ENCODE measurements at places on chromosomes 2 and 18.
A peak's percentile ranks its signal among the peaks of the same experiment; 100 is the strongest.

GRCh38 chr2:47073641-47074040 lies 81.5 kb downstream of the STPG4 start:
- DNase-seq: no peak

DNA sequence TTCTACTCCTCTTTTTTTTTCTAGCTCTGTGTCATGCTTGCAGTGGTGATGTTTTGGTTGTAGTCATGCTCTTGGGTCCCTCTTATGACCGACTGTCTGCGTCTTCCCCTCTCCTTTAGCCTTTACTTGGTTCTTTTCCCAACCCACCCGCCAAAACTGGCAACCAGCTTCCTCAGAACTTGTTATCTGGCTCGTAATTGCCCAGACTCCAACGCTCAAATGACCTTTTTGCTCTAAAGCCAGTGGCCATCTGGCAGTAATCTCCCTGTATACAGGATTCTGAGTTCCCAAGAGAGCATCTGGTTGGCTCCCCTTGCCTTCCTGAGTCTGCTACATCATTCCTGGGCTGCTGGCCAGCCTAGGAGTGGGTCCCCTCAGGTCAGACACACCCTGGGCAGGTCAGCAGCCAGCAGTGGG lies 147.2 kb downstream of the MGAT5 start:
- DNase-seq: no peak

- no peak for DNase-seq
These were observed 361.8 kb upstream of the UBE2E3 start for GRCh38 chr2:180618570-180618969.

GRCh38 chr2:190677255-190677654 lies 28.4 kb downstream of the NAB1 start:
- no peak for DNase-seq

DNA sequence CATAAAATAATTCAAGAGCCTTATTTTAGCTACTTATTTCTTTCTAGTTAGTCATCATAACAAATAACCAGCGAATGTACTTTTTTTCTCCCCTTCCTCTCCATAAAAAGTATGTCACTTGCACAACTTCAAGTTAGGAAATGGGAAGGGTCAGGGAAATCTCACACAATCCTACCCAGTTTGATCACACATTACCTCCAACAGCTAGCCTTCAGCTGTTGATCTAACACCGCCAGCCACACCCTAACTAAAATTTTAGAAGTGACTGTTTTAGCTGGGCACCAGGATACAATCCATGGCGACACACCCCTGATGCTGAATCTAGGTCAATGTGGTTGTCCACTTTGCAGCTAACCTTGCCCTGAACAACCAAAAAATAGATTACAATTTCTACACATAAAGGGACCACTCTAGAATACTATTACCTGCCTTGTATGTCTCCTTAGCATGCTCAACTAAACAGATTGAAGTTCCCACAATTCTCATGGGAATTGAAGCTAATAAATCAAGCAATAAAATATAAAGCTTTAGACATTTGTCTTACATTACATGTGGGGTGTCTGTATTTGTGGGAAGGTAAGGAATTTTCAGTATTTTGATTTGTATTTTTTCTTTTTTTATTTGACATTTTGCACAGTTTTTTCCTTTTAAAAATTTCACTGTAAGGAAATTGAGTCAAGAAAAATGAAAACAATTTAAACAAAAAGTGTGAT lies 7.3 kb upstream of the COL3A1 start:
- DNase-seq: no peak

- DNase-seq: peak; percentile 60
These were observed 935 bp upstream of the RAMP1 start for GRCh38 chr2:237858294-237859081.

- DNase-seq: peak; percentile 24
These were observed 47.1 kb downstream of the SPTBN1 start for GRCh38 chr2:54503192-54503591.

DNA sequence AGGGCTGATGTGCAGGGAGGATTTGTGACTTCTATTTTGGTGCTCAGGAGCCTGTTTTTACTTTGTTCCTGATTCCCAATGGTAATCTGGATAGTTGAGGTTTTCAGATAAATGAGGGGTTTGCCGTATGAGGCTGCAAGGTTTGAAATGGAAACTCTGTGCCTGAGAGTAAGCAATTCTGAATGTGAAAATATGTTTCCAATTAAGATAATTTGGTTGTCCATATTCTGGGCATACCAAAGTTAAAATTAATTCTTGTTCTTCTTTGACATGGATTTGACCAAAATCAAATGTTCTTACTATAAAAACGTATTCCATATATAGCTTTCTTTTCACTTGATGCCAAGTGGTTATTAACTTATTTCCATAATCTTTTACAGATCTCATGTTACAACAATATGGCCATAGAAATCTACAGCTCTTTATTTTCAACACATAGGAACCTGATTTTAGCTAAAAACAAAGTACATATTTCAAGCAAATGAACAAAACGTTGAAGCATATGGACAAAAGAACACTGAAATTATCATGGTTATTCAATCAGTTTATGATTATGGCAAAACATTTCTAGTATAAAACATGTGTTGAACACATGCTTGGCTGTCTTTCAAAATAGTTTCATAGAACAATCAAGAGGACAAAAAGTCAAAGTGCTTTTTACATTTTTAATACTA lies 63.4 kb upstream of the ARHGAP28 start:
- no peak for DNase-seq

DNA sequence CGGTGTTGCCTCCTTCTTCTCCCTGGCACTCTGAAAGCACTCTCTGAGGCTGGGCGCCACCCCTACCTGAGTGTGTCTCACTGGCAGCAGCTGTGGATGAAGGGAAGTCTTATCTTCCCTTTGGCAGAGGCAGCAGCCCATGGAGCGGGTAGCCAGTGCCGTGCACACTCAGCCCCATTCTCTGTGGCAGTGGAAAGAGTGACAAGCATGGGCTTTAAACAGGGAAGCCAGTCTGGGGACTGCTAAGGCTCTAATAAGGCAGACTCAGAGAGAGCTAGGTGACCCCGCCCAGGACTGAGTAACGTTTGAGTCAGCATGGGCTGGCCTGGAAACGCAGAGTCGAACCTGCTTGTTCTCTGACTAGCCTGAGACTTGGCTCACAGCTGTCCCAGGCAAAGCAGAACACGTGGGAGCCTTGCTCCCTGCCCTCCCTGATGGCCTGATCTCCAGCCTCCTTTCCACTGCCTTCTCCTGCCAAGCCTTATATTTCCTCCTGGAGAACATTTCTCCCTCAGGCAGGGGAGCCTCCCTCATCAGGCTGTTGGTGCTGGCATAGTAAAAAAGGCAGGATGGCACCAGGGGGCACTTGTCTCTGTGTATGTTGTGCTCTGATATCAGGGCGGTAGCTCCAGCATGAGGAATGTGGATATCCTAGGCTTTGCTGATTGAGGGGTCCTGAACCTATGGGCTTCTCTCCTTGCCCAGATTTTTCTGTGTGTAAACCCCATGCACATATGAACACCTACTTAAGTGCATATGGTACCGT lies 93.9 kb upstream of the LGALSL start:
- no peak for DNase-seq

GRCh38 chr2:212367431-212367830 lies 171.2 kb downstream of the ERBB4 start:
- no peak for DNase-seq

DNA sequence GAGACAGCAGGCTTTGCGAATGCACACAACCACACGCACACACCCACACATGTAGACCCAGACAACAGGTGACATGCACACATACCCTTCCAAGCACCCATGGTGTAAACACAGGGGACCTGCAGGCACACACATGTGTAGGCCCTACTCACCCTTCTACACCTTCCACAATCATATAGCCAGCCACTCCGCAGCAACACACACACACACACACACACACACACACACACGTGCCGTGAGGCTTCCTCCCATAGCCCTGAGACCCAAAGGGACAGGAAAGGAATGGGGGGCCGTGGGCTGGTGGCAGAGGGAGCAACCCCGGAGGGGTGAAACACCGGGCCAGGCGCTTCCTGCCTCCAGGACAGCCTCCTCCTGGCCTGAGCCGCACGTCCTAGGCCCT lies 37.4 kb downstream of the BIN1 start:
- DNase-seq: no peak

DNA sequence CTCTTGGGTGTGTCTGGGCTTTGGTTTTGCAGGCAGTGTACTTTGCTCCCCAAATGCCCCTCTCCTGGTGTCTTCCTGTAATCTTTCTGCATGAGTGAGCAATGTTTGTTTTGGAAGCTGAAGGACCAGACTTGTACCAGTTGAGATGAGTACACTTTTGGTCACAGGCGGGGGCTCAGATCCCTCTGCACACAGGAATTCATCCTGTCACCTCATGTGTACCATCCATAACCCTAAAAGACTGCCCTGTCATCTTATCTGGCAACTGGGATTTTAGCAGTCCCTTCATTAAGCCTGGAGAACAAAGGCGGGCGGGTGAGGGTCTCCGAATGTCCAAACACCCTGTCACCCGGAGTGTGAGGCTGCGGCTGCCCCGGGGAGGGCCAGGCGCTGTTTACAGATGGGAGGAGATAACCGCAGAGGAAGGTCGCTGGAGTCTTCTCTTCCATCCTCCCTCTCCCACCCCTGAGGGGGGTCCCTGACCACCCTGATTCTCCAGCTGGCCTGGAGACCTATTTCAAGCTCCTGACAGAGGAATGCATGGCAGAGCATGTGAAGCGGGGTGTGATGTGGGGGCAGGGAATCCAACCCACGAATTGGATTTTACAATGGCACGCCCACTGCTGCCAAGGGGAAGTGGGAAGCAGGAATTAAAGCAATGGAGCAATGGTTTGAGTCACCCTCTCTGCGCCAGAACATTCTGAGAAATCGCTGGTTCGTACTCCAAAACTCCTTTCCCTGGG lies 158.2 kb upstream of the MYCN start:
- no peak for DNase-seq

- DNase-seq: no peak
These were observed 105.6 kb downstream of the CRIM1 start for GRCh38 chr2:36461039-36461681.

DNA sequence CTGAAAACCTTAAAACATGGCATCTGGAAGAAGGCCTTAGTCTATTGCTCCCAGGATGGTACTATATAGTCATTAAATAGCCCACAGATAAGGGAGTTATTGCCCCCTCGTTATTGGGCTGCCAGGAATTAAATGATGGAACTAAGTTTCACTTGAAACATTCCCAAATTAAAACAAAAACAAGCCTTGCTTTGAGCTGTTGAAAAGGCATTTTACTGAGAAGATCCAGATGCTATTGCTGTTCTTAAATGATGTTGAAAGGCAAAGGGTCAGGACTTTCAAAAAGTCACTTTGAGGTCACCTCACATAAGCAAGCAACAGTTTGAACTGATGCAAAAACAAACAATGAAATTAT lies 2.0 kb upstream of the AMMECR1L start:
- no peak for DNase-seq

DNA sequence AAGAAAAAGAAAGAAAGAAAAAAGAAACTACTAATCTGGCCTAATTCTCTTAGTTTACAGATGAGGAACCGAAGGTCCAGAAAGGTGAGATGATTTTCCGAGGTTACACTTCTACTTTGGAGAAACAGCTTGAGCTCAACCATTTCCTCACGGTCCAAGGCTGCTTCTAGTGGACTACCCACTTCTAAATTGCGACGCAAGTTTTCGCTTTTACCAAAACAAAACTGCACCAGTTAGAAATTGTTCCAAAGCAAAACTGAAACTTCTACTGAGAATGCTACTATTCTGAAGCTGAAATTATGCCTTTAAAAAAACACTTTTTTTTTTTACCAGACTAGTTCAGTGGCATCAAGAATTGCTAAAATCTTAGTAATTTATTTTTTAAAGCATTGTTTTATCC lies 101.6 kb downstream of the INO80D start:
- DNase-seq: no peak

DNA sequence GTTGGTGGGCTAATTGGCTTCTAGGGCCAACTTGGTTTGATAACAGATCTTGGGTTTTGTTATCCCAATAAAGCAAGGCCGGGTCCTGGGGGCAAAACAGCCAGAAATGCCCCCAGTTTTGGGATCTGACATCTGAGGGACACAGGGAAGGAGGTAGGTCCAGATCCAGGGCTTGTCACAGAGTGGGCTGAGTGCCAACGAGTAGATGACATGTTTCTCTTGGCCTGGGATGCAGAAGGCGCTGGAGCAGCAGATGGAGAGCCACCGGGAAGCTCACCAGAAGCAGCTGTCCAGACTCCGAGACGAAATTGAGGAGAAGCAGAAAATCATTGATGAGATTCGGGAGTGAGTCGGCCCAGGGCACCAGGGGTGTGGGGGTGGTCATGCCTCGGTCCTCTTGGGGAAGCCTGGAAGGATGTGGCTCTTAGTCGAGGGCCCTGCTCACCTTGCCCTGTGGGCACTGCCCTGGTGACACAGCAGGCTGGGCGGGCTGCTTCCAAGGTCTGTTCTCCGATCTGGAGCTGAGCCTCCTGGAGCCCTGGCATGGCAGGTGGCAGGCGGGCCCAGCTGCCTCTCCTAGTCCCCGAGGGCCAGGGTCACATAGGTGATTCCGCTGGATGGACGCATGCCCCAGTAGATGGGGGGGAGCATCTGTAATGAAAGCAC lies 40.2 kb upstream of the LYPD6B start:
- no peak for DNase-seq

DNA sequence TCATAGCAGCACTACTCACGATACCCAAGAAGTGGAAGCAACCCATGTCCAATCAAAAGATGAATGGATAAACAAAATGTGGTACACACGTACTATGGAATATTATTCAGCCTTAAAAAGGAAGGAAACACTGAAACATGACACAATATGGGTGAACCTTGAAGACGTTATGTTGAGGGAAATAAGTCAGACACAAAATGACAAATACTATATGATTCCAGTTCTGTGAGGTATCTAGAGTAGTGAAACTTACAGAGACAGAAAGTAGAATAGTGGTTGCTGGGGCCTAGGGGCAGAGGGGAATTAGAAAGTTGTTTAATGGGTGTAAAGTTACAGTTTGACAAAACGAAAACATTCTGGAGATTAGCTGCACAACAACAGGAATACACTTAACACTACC lies 24.7 kb downstream of the TLK1 start:
- DNase-seq: no peak

DNA sequence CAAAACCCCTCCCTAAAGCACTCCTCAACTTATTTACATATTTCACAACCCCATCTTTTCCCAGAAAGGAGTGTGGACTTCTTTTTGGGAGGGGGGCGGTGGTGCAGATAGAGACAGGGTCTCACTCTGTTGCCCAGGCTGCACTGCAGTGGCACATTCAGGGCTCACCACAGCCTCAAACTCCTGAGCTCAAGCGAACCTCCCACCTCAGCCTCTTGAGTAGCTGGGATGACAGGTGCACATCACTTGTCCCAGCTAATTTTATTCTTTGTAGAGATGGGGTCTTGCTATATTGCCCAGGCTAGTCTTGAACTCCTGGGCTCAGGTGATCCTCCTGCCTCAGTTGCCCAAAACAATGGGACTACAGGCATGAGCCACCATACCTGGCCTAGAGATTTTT lies 44.1 kb downstream of the ADCY3 start:
- DNase-seq: no peak

GRCh38 chr2:145431181-145431951 lies 911.4 kb upstream of the ZEB2 start:
- peak; percentile 98 for DNase-seq
